ENCODE measurements at places on chromosomes 2 and 18. TPM values are rescaled to one million over a fixed set of nuclear protein-coding genes. Genes with fewer than 3 reads are reported as not detected.

- no peak for DNase-seq
Measured at GRCh38 chr2:127100251-127101047, 6.5 kb downstream of the BIN1 start.

GRCh38 chr2:144796936-144797335 is 277.0 kb upstream of the ZEB2 start:
- no peak for DNase-seq

DNA sequence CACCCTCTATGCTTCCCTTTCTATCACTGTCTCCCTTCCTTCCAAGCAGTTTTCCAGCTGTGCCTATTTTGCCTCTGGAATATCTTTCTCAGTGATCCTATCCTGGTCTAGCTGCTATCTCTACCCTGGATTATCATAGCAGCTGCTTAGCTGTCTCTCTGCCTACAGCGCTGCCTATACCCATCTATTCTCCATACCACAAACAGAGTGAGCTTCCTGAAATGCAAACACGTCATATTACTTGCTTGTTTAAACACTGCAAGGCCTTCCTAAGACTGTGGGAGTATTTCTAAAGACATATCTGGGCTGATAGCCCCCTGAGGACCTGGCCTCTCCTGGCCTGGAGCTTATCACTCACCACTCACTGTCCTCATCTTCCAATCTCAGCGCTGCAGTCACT is 220.1 kb downstream of the NAPG start:
- DNase-seq, result no peak

The LONRF2 gene
- 12.1 TPM for total RNA-seq

GRCh38 chr18:44793685-44794084 is 113.0 kb downstream of the SETBP1 start:
- no peak for DNase-seq

The PLB1 gene
- total RNA-seq, result 7.4 TPM

The ALPI gene
- total RNA-seq, result not detected

GRCh38 chr18:5444847-5445246 is 99.0 kb downstream of the EPB41L3 start:
- DNase-seq, result no peak

DNA sequence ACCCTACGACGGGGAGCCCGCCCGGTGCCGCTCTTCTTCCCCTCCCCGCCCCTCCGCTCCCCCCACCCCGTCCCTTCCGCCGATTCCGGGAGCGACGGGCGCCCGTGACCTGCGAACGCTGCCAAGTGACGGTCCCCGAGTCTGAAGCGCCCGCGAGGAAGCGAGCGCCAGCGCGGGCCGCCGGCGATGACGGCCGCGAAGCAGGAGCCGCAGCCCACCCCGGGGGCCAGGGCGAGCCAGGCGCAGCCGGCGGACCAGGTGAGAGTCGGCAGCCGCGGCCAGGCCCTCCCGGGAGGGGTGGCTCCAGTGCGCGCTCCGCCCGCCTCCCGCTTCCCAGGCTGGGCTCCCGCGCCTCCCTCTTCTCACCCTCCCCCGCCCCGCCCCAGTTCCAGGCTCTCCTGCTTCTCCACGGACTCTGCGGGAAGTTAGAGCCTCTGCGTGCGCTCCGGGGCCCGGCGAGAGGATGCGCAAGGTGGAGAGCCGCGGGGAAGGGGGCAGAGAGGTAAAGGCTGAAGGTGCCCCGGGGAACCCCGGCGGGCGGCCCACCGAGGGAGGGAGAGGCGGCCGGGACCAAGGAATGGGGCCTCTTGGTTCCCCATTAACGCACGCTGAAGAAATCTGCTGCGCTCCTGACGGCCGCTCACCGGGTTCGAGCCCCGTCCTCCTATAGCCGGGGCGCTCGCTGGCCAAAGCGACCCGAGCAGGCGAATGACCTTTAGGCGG is 719.5 kb downstream of the DPP10 start:
- no peak for DNase-seq

GRCh38 chr2:240114233-240114632 is 21.9 kb downstream of the COPS9 start:
- no peak for DNase-seq

The NOP58 gene
- 91.2 TPM for total RNA-seq

GRCh38 chr2:55899881-55900280 is 23.7 kb downstream of the EFEMP1 start:
- no peak for DNase-seq

The CCDC195 gene
- total RNA-seq, result not detected

GRCh38 chr2:26735883-26736588 is 28.0 kb upstream of the SLC35F6 start:
- no peak for DNase-seq

- no peak for DNase-seq
Measured at GRCh38 chr18:49645841-49646351, 84.0 kb downstream of the LIPG start.

DNA sequence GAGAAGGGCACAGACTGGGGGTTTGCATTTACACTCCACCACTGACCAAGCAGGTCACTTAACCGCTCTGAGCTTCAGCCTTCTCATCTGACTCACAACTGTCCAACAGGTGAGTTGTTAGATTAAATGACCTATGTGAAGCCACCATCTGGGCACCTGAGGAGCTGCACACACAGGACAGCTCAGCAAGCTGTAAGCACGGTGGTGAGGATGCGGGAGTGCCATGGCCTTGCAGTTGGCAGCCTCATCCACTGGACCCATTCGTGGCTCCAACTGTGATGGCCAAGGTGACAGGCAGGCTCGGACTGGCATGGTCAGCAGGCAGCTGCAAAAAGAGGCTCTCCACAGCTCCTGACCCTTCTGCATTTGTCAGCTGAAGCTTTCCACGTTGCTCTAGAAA is 23.3 kb upstream of the AMMECR1L start:
- no peak for DNase-seq

The GATA6 gene
- total RNA-seq, result 2.1 TPM

- DNase-seq, result no peak
Measured at GRCh38 chr18:52063923-52064322, 276.1 kb upstream of the DCC start.

The FHOD3 gene
- total RNA-seq, result 2.4 TPM

GRCh38 chr2:109083771-109084170 is 45.2 kb upstream of the SH3RF3 start:
- no peak for DNase-seq

DNA sequence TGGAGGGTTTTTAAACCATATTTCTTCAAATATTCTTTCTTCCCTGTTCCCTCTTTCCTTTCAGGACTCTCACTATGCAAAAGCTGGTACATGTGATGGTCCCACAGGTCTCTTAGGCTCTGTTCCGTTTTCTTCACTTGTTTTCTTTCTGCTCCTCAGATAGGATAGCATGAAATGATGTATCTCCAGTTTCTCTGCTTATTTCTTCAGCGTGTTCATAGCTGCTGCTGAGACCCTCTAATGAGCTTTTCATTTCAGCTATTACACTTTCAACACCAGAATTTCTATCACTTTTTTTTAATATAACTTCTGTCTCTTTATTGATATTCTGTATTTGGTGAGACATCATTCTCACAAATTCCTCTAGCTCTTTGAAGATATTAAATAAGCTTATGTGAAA is 63.9 kb downstream of the KCNG2 start:
- no peak for DNase-seq

GRCh38 chr2:70873541-70873940 is 37.9 kb upstream of the CD207 start:
- DNase-seq, result no peak

- peak; percentile 80 for DNase-seq
Measured at GRCh38 chr2:234964631-234965461, 13.0 kb downstream of the SH3BP4 start.

DNA sequence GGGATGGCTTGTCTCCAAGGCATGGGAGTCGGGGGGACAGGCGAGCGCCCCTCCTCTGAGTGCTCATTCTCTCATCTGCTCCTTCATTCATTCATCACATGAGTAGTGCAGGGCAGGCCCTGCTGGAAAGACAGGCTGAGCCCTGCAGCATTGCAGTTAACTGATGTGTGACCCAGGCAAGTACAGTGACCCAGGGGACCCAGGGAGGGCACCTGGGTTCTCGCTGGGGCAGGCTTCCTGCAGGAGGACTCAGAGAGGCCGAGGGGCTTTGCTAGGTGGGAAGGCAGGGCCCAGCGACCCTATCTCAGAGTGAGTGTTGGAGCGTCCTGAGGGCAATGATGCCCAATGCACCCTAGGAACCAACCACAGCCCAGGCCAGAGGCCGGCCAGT is 30.6 kb downstream of the HJURP start:
- DNase-seq, result no peak

The SH3RF3 gene
- total RNA-seq, result 0.35 TPM

GRCh38 chr2:151930042-151930441 is 101.8 kb upstream of the ARL5A start:
- no peak for DNase-seq

- no peak for DNase-seq
Measured at GRCh38 chr2:236631281-236631855, 61.7 kb downstream of the ACKR3 start.

DNA sequence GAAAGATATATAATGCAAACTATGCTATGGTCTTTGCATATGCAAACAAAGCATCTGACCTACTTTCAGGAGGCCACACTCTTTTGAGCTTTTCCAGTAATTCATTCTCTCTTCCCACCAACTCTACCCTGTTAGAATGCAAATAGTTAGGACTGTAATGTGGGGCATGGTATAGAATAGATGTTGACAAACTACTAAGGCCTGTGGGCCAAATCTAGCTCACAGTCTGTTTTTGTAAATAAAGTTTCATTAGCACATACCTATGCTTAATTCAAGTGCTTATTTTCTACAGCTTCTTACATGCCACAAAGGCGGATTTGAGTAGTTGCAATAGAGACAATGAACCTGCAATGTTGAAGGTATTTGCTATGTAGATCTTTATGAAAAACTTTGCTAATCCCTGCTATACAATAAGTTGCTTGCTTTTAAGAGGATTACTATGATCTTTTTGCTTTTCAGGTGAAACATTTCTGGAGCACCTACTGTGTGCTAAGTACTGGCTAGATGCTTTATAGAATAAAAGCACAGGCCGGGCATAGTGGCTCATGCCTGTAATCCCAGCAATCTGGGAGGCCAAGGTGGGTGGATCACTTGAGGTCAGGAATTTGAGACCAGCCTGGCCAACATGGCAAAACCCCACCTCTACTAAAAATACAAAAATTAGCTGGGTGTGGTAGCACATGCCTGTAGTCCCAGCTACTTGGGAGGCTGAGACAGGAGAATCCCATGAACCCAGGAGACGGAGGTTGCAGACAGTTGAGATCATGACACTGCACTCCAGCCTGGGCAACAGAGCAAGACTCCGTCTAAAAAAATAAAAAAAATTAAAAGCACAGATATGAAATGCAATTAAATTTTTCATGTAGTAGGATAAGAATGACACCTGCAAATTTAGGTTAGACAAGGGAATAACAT is 267.8 kb downstream of the DPP10 start:
- DNase-seq, result no peak

The SEC11C gene
- total RNA-seq, result 163 TPM

- peak; percentile 49 for DNase-seq
Measured at GRCh38 chr2:57180042-57180567, 866.5 kb upstream of the VRK2 start.

- DNase-seq, result no peak
Measured at GRCh38 chr2:237141571-237142051, 55.9 kb downstream of the COPS8 start.

The GPAT2 gene
- not detected for total RNA-seq

DNA sequence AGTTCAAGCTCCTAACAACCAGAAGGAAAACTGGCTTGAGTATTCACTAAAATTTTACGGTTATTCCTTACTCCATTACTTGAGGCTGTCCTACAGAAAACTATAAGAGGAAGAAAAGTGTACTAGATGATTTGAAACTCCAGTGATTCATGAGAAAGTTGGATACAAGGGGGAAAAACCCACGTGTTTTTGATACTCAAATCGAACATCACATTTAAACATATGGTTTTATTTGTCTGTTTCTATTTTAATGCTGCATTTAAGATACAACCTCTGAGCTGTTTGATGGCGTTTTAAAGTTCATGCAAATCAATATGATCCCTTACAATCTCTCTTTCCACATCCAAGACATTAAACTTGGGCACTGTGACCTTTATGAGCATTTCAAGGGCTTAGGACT is 125.1 kb upstream of the LMAN1 start:
- DNase-seq, result no peak

- no peak for DNase-seq
Measured at GRCh38 chr2:201668402-201668910, 25.2 kb upstream of the TMEM237 start.

- DNase-seq, result peak; percentile 60
Measured at GRCh38 chr2:205688417-205689200, 6.3 kb downstream of the NRP2 start.

DNA sequence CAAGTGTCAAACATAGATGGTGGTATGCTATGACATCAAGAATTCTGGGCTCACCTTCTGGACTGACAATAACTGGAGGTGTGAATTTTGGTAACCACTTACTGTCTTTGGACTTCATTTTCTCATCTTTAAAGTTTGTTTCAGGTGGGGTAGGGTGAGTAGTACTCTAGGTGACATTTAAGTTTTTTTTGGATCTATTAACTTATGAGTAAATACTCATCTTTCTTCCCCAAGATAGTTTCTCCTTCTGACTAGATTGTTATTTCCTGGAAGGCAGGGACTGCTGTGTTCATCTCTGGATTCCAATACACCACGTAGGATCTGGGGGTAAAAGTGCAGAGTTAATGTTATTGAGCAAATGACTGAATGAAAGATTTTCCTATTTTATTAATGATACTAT is 55.9 kb downstream of the ICOS start:
- DNase-seq, result no peak

The ZNF396 gene
- total RNA-seq, result 4.5 TPM

- no peak for DNase-seq
Measured at GRCh38 chr2:235803028-235803427, 309.2 kb downstream of the AGAP1 start.

- no peak for DNase-seq
Measured at GRCh38 chr18:6842081-6842480, 112.6 kb downstream of the ARHGAP28 start.

- DNase-seq, result no peak
Measured at GRCh38 chr2:216078776-216079175, 2.8 kb downstream of the PECR start.

The PEX13 gene
- total RNA-seq, result 30.7 TPM

The MARCHF4 gene
- not detected for total RNA-seq

GRCh38 chr2:33358878-33359277 is 117.6 kb upstream of the RASGRP3 start:
- DNase-seq, result no peak

All from SK-MEL-5 (cell line).